ENCODE measurements at places on chromosomes 2 and 18.
A peak's percentile ranks its signal among the peaks of the same experiment; 100 is the strongest.

GRCh38 chr2:195021711-195022507 is 635.1 kb upstream of the SLC39A10 start:
- DNase-seq = no peak

- no peak for DNase-seq
Measured at GRCh38 chr2:217429981-217430500, 570.2 kb upstream of the TNP1 start.

DNA sequence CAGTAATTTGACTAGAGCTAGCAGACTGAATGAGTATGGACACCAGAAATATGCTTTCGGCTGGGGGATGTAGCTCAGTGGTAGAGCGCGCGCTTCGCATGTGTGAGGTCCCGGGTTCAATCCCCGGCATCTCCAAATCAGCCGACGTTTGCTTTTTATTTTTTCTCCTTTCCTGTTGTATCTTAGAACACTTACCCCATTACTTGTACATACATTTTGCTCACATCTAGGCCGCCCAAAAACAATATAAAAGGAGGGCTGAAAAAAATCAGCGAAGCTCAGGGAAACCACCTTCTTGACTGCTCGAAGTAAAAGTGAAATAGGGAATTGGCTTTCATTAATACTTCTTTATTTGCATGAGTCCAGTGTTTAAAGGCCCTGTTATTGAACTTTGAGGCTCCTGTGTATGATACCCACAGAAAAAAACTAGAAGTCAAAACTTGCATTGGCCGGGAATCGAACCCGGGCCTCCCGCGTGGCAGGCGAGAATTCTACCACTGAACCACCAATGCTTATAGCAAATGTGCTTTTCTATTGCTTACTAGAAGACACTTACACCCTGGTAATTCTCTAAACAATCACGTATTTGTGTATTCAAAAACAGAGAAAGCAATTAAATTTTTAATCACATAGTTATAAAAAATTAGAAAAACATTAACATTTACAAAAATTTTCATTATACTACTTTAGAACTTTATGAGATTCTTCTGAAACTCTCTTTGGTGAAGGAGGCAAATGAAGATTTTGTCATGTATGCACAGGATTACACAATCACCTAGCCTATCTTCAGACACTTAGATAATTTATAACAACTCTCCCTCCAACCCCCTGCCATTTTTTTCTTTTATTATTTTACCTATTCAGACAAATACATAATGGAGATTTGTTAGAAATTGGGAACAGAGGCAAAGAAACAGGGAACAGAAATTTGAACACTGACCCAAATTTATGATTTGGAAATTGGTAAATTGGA is 35.2 kb upstream of the GPD2 start:
- DNase-seq = peak; percentile 69

- DNase-seq = no peak
Measured at GRCh38 chr2:197893403-197894177, 89.2 kb downstream of the PLCL1 start.

DNA sequence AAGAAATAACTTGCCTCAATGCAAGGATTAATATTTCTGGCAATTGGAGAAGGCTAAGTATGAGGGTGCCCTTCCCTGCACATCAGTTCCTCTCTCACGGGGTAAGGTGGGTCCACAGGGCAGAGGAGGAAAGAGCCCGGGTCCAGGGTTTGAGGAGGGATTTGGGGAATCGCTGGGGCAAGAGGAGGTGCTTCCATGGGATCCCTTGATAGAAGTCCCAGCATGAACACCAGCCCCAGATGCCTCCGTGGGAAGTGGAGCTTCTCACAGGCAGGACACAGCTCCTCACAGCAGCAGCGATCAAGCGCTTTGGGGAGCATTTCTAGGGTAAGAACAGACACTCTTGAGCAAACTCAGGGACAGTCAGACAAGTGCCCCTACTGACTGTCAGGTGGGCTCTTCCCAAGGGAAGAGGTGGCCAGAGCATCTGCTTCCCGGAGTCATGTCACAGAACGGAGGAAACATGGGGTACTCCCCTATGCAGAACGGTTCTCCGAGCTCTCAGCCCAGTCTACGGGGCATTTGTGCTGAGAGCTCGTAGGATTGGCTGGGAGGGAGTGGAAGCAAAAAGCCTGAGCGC is 218.9 kb upstream of the ARL4C start:
- no peak for DNase-seq
